ENCODE measurements at places on chromosomes 6 and 20.

DNA sequence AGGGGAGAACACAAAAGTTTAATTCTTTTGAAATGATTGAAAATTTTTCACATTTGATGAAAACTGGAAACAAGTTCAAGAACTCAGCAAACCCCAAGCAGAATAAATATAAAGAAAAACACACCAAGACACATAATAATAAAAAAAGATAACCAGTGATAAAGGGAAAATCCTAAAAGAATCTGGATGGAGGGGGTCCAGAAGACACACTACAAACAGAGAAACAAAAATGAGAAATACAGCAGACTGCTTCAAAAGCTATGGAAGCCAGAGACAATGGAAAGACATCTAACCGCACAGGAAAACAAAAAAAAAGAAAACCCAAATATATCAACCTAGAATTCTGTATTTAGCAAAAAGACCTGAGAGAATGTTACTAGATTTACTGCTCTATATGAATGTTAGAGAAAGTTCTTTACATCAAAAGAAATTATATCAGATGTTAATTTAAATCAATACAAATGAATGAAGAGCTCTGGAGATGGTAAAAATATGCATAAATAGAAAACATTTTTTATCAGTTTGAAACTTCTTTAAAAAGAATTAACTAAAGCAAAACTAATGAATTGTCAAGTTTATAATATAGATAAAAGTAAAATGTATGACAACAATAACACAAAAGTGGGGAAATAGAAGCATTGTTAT lies 310.7 kb upstream of the PREP start:
- DNase-seq = no peak

DNA sequence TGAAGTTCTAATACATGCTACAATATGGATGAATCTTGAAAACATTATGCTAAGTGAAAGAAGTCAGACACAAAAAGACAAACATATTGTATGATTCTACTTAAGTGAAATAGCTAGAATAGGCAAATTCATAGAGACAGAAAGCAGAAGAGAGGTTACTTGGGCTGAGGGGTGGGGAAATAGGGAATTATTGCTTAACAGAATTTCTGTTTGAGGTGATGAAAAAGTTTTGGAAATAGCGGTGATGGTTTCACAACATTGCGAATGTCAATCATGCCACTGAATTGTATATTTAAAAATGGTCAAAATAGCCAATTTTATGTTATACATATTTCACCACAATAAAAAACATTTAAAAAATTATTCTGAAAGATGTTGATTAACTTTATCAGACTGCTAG lies 6.1 kb downstream of the SLC26A8 start:
- DNase-seq = no peak

DNA sequence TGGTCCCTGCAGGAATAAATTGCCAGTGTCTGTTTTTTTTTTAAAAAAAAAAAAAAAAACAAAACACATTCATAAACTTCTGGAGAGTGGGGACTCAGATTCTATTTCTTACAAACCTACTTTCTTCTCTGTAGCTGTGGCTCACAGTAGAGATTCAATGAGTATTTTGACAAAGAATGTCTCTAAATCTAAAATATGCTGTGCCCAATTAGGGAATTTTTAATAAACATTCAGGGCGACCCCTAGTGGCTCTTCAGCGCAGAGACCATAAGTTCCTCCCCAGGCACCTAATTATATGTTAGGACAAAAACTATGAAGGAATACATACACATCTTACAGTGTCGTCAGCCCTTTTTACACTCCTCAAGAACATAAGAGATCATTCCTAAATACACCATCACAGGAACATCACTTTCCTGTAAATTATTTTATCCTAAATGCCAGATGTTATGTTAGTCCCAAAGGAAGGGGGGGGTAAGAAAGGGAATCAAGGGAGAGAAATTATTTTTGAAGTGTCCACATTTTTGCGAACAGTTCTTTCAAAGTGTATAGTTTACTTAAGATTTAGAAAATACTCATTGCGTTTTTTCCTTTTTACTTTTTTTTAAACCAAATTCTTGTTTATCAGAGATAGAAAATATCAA lies 21.8 kb upstream of the NAA20 start:
- DNase-seq = peak; percentile 70

DNA sequence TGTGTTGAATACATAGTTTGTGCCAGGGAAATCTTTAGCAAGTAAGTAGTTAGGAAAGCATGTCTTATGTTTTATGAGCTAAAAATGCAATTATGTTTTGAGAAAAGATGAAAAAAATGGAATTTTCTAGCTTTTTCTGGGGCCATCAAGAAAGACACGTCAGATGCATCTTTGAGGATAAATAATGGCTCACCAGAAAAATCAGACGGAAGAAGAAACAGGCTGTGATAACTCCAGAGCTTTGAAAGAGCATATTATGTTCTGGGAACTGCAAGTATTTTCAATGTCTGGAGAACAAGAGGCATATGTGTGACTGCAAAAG lies 173.7 kb downstream of the CLVS2 start:
- no peak for DNase-seq
